Stimulated activated CD4-positive, alpha-beta T cell treated with anti-CD3 and anti-CD28 coated beads, Interleukin-15, amount 100 ng/mL, for 1 hour (primary cell): ENCODE measurements at places on chromosomes 4 and X.

- DNase-seq, result no peak
Measured at GRCh38 chr4:99043346-99043745, 45.2 kb downstream of the ADH5 start.

- DNase-seq, result no peak
Measured at GRCh38 chrX:154515090-154515965, 704 bp downstream of the FAM3A start.

- no peak for DNase-seq
Measured at GRCh38 chr4:6307891-6308290, 38.2 kb downstream of the WFS1 start.

- DNase-seq, result no peak
Measured at GRCh38 chr4:39770471-39770870, 72.5 kb downstream of the UBE2K start.

- DNase-seq, result no peak
Measured at GRCh38 chrX:115960440-115961084, 210.0 kb upstream of the AGTR2 start.

- DNase-seq, result no peak
Measured at GRCh38 chr4:156933633-156934258, 37.9 kb downstream of the PDGFC start.

DNA sequence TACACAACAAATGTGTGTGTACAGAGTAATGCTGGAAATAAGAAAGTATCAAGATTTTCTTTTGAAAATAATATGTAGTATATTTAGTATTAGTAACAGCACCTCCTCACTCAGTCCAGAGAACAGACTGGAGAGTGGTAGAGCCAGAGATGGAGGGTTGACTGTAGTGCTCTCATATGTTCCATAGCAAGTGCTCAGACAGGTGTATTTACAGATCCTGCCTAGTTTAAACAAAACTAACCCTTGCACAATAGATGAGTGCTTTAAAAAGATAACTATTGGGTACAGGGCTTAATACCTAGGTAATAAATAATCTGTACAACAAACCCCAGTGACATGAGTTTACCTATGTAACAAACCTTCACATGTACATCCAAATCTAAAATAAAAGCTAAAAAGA, 381.0 kb upstream of the EMCN start:
- DNase-seq, result no peak

- no peak for DNase-seq
Measured at GRCh38 chrX:115284877-115285276, 4.6 kb upstream of the LUZP4 start.

GRCh38 chrX:9144701-9145241, 110.8 kb upstream of the FAM9B start:
- DNase-seq, result no peak

- no peak for DNase-seq
Measured at GRCh38 chrX:103442536-103442901, 66.2 kb downstream of the BEX3 start.

DNA sequence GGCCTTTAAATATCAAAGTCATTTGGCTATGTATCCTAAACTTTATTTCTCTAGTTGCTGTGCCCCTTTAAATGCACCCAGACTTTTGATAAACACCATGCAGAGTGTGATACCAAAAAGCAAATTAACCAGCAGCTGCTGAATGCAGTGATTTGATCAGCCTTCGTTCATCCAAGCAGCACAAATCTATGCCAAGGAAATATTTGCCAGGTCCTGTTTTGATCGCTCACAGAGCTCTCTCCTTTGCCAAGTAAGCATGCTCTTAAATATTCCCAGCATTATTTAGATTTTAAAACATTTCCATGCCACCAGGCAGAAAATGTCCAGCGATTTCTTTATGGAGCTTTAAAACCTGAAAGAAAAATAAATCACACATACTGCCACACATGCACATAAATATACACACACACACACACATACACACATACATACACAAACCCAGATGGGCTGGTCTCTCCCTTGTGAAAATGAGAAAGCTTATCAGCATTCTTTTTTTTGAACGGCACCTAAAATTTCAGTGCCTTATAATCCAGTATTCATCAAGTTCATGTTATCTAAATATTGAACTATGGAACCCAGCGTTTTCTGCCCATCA, 35.7 kb downstream of the BTC start:
- DNase-seq, result no peak

DNA sequence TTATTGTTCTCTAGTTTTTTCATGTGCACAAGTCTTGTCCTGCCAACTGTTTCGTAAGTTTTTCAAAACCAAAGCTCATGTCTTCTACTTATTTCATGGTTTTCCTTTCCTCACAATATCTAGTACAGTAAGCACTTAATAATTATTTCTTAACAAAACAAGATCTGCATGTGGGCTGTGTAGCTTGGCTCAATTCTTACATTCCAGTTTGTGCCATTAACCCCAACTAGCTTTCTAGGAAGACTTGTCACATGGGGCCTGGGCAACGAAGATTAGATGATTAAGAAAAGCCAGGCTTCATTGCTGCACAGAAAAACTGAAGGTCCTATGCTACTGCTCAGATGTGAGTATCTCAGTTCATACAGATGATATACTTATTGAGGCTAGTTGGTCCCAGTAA, 155.3 kb upstream of the TEX13A start:
- no peak for DNase-seq

GRCh38 chr4:44145868-44146267, 302.7 kb downstream of the KCTD8 start:
- no peak for DNase-seq

- DNase-seq, result no peak
Measured at GRCh38 chr4:41541687-41542094, 3.7 kb downstream of the LIMCH1 start.

GRCh38 chrX:119757646-119757978, 776 bp upstream of the SOWAHD start:
- no peak for DNase-seq

- DNase-seq, result no peak
Measured at GRCh38 chrX:98409867-98410266, 1526.2 kb downstream of the RPA4 start.

DNA sequence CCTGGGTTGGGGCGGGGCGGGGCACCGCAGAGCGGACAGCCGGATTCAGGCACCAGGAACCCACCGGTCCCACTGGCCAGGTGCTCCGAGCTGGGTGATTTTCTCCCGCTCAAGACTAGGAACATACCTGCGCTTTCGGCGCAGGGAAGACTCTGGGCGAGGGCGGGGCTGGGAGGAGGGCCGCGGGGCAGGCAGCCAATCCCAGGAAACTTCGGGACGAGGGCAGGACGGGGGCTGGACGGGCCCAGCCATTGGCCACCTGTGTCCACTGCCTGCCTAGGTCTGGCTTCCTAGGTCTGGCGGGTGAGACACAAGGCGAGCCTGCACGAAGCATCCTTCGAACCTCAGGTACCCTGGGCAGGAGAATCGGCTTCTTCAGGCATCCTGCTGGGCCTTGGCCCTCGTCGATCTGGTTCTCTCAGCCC, 274 bp upstream of the ERVMER34-1 start:
- DNase-seq, result no peak

- DNase-seq, result no peak
Measured at GRCh38 chrX:64182208-64182607, 23.3 kb downstream of the AMER1 start.

DNA sequence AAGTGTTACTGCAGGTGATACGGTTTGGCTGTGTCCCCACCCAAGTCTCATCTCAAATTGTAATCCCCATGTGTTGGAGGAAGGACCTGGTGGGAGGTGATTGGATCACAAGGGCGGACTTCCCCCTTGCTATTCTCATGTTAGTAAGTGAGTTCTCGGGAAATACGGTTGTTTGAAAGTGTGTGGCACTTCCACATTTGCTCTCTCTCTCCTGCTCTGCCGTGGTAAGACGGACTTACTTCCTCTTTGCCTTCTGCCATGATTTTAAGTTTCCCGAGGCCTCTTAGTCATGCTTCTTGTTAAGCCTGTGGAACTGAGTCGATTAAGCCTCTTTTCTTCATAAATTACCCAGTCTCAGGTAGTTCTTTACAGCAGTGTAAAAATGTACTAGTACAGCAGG, 65.2 kb upstream of the SLC7A11 start:
- DNase-seq, result no peak

GRCh38 chr4:172686021-172686420, 482.6 kb upstream of the GALNT7 start:
- DNase-seq, result no peak

- DNase-seq, result no peak
Measured at GRCh38 chr4:26238426-26238777, 82.4 kb upstream of the RBPJ start.
